ENCODE measurements at places on chromosomes 3 and 15.

GRCh38 chr3:122678506-122678905 is 2.1 kb upstream of the PARP14 start:
- no peak for DNase-seq

GRCh38 chr3:175670557-175670956 is 811.4 kb downstream of the NAALADL2 start:
- DNase-seq, result no peak

- peak; percentile 6 for DNase-seq
These were observed 1.4 kb downstream of the DLG1 start for GRCh38 chr3:197297002-197297401.

GRCh38 chr3:157265931-157266330 is 106.0 kb upstream of the CCNL1 start:
- no peak for DNase-seq

GRCh38 chr3:12175844-12176453 is 17.2 kb upstream of the TIMP4 start:
- DNase-seq, result peak; percentile 77

DNA sequence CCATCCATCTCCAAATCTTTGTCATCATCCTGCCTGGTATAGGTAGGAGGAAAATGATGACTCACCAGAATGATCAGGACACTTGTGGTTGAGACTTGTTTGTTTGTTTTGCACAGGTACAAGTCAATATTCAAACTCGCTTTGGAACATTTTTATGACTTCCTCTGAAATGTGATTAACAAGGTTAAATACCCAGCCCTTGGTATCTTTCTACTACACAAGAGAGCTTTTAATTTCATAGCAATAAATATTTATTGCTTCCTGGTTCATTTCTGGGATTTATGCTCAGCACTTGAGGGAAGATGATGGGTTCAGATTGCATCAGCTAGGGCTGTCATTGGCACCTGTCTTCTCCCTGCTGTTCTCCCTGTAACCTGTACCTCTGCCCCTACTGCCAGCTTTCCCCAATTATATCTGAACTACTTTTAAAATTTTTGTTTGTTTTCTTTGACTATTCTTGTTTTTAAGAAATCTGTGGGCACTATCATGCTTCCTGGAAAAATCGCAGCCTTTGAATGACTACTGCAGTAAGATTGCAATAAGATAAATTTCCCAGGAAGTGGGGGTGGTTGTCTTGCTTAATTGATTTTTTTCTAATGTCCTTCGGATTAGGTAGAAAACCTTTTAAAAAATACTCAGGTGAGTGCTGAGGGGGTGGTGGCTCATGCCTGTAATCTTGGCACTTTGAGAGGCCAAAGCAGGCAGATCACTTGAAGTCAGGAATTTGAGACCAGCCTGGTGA is 24.3 kb upstream of the GCNT3 start:
- DNase-seq, result no peak

- DNase-seq, result no peak
These were observed 42.8 kb downstream of the ALDH1L1 start for GRCh38 chr3:126137490-126138130.

GRCh38 chr3:16199769-16200168 is 25.3 kb downstream of the GALNT15 start:
- DNase-seq, result no peak

DNA sequence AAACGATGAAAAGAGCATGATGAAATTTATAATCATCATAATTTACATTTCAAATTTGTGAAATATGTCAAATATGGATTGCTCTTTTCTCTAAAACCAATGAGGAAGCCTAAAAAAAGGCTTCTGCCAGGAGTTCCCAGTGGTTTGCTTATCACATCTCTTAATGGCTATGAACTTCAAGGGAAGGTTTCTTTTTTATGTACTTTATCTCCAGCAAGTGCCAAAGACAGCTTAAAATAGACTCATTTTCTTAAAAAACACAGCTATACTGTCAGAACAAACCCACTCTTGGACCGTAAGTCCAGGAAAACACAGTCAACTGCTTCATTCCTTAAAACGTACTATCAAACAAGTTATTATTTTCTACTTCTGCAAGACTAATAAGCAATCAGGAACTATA is 80.2 kb downstream of the DLG1 start:
- DNase-seq, result no peak

DNA sequence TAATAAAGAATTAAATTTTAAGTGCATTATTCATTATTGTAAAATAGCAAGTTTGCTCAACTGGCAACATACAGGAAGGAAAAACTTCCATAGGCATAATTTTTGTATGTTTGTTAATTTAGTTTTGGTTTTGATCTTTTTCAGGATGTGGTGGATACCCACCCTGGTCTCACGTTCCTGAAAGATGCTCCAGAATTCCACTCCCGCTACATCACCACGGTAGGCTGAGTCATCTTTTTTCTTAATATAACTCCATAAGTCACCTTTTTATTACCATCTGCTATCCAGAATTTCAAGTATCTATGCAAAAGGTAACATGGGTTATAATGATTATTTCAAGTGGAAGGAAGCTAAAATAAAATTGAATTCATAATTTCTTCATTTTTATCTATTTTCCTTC is 104.8 kb downstream of the PPP2R3A start:
- DNase-seq, result no peak

All from iPS-NIHi11 (cell line).